A172 (cell line): ENCODE measurements at places on chromosomes 7 and 10. TPM values are rescaled to one million over a fixed set of nuclear protein-coding genes. Genes with fewer than 3 reads are reported as not detected.

- no peak for DNase-seq
Measured at GRCh38 chr10:85003083-85003482, 674.7 kb downstream of the CCSER2 start.

DNA sequence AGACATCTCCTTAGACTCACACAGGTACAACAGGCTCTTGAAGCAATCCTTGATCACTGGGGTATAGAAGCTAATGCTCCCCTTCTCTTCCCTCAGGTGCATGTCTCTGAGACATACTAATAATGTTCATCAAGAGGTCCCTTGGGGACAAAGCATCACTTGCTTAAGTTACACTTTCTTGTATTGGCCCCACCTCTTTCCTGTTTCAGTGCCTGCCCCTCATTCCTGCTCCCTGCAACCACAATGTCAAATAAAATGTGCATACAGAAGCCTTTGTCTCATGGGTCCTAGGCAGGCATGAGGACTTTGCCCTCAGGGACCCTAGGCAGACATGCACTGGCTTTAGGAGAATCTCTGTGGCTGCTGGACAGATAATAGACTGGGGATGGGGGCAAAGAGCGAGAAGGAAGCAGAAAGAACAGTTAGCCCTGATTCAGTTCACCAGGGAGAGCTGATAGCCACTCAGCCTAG, 175.0 kb upstream of the NPY start:
- DNase-seq = no peak

Gene MMP21
- not detected in 2 replicates for total RNA-seq

- no peak for DNase-seq
Measured at GRCh38 chr7:104972500-104972899, 41.5 kb upstream of the KMT2E start.

DNA sequence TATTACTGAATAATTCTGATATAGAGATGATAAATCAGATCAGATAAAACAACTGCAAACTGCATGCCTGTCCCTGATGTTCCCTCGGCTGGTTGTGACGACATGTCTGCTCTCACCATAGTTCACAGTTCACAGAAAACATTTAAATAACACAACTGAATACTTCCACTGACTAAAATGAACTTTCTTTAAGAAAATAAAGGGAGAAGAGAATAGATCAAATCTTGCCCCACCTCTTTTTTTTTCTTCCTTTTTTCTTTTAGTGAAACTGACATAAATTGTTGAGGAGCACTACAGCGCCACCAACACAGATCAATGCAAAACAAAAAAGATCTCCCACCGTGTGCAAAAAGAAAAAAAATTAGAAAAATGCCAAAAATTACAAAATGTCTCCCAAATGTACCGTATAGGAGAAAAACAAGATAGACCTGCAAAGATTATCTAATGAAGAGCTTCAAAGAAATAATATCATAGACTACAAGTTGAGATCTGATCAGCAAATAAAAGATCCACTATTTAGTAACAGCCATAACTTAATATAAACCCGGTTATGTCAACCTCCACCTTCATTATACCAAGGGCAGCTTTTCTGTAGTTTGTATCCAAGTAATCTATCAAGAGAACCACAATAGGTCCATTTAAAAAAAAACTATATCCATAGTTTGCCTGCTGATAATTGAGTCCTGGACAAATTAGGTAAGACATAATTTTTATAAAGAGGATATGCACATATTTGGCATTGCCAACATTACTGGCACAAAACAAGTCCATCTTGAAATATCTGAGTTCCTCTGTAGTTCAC, 30.7 kb upstream of the EPC1 start:
- DNase-seq = peak; percentile 36

Gene VPS50
- 54.3 and 56.0 TPM in 2 replicates for total RNA-seq

DNA sequence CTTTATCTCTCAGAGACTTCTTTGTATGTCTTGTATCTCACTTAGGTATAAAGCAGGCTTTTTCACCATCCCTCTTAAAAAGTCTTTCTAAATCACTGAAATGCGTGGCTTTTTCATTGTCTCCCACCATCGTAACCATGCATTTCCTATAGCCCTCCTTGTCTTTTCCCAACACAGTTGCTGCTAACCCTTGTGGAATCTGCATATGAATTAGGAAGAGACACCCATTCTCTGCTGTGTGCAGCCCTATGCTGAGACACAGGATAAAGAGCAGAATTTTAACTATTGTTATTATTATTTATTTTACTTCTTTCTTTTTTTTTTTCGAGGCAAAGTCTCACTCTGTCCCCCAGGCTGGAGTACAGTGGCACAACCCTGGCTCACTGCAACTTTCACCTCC, 804.3 kb upstream of the COBL start:
- DNase-seq = no peak

GRCh38 chr7:157797361-157797760, 460.6 kb downstream of the DNAJB6 start:
- DNase-seq = no peak

- peak; percentile 35 for DNase-seq
Measured at GRCh38 chr7:85750454-85750949, 563.6 kb upstream of the SEMA3D start.

- no peak for DNase-seq
Measured at GRCh38 chr7:85699482-85699881, 512.6 kb upstream of the SEMA3D start.

- DNase-seq = peak; percentile 48
Measured at GRCh38 chr7:104552102-104552501, 223.7 kb downstream of the LHFPL3 start.

- peak; percentile 51 for DNase-seq
Measured at GRCh38 chr7:96236198-96237039, 85.5 kb downstream of the SLC25A13 start.

Gene TEX47
- not detected in 2 replicates for total RNA-seq
